ENCODE measurements at places on chromosomes 7 and 10.

GRCh38 chr7:148903504-148903903, 19.4 kb upstream of the EZH2 start:
- no peak for DNase-seq

GRCh38 chr10:67827811-67828210, 10.2 kb downstream of the DNAJC12 start:
- DNase-seq = no peak

GRCh38 chr10:53664282-53665019, 891.9 kb upstream of the MBL2 start:
- DNase-seq = no peak

- no peak for DNase-seq
Observed at GRCh38 chr7:22193450-22193983, 163.4 kb downstream of the RAPGEF5 start.

DNA sequence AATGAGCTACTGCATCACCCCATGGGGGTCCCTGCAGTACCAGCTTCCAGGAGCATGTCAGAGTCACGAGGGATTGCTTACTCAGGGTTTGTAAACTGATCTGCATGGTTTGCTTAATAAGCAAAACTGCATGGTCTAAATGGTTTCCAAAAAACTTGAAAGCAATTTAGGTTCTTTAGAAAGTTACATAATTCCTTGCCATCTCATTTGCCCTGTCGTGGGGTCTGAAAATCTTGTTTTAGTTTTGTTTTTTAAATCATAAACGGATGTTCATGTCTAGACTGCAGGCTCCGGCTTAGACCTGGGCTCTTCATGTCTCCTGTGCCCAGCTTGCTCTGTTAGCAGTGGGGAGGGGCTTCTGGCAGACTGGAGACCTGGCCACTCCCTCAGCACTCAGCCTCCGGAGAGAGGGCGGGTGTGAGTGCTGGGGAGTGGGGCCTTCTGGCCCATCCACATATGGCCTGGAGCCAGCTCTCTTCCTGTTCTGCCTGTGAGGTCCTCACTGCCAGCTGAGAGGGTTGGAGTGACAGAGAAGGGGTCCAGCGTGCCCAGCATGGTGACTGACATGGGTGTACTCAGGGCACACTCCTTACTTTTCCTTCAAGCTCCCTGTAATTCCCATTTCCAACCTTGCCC, 17.5 kb downstream of the PRF1 start:
- no peak for DNase-seq

GRCh38 chr10:43372765-43373361, 1.4 kb downstream of the FXYD4 start:
- no peak for DNase-seq

DNA sequence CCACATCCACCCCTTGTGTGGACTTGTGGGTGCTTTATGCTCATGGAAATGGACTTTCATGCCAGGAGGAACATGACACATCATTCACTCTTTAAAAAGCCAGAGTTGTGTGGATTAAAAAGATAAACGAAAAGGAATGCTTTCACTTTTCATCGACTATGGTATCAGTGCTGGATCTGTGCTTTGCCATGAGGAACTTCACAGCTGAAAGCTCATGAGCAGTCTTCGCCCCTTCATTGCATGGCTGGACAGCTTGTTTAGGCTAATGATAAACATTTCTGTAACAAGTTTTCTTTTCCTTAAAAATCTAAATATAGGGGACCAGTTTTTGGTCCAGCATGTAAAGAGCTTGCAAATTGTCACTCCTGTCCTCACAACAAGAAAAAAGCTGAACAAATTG, 173.6 kb upstream of the NPS start:
- DNase-seq = no peak

DNA sequence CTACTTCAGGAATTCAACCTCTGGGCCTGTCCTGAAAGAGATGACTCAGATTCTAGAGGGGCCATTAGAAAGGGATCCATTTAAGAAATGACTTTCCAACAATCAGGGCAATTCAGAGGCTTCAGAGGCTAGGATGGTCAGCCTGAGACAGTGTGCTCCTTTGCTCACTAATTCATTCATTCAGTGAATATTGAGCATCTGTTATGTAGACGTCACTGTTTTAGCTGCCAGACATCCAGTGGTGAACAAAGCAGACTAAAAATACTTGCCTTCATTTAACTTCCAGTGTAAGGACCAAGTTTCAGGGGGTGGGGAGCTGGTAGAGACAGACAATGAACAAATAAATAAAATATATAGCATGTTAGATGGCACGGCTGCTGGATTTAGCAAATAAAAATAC, 1.6 kb downstream of the KIAA1217 start:
- DNase-seq = no peak

DNA sequence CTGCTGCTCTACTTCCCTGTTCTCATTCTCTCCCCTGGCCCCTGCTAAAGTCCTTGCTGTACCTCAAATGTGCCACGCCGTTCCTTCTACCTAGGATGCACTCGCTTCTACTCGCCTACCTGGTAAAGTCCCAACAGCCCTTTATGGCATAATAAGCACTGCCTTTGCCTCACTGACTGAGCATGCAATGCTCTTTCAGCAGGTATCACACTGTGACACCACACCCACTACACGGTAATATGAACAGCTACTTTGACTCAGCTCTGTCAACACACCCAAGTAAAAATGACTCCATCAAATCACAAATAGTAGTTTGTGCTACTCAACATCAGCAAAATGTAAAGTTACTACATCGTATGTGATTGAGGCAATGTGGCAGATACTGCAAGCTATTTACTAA, 37.6 kb downstream of the FAM204A start:
- no peak for DNase-seq
